Stimulated activated CD4-positive, alpha-beta T cell treated with anti-CD3 and anti-CD28 coated beads, Interleukin-12 subunit alpha, Interleukin-12 subunit beta, amount 100 ng/mL, for 4 hours (primary cell): ENCODE measurements at places on chromosomes 12 and 14.

DNA sequence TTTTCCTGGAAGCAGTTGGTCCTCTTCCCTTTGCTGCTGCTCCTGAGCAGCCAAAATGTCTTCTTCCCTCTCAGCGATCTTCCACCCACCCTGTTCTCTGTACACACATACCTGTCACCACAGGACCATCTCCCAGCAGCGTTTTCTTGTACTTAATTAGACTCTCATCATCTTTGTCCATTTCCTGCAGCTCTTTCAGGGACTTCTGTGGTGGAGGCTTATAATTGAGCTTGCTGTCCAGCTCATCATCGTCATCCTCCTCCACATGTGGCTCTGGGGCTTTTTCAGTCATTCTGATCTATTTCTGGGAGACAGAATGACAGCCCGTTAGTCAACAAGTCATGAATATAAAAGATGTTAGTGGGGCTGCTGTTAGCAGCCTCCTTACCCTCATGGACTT is 11.0 kb downstream of the ARHGDIB start:
- no peak for DNase-seq

- DNase-seq = peak; percentile 85
These were observed at the start of gene ACTR10 for GRCh38 chr14:58199726-58200479. Gene ACTR10, plus strand, starts transcription at chr14:58200149. Its CDS starts 69 bp downstream, at chr14:58200218.

DNA sequence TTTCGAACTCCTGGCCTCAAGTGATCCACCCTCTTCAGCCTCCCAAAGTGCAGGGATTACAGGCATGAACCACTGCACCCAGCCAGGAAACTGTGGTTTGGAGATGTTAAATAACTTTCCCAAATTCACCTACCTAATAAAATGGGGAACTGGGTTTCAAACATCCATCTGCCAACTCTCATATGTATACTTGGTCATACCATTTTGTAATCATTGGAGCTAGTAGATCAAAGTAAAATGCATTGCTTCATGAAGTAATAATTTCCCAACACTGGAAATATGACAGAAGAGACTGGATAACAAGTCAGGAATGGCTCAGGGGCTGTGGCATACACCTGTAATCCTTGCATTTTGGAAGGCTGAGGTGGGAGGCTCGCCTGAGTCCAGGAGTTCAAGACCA is 5.3 kb upstream of the HECTD1 start:
- no peak for DNase-seq

DNA sequence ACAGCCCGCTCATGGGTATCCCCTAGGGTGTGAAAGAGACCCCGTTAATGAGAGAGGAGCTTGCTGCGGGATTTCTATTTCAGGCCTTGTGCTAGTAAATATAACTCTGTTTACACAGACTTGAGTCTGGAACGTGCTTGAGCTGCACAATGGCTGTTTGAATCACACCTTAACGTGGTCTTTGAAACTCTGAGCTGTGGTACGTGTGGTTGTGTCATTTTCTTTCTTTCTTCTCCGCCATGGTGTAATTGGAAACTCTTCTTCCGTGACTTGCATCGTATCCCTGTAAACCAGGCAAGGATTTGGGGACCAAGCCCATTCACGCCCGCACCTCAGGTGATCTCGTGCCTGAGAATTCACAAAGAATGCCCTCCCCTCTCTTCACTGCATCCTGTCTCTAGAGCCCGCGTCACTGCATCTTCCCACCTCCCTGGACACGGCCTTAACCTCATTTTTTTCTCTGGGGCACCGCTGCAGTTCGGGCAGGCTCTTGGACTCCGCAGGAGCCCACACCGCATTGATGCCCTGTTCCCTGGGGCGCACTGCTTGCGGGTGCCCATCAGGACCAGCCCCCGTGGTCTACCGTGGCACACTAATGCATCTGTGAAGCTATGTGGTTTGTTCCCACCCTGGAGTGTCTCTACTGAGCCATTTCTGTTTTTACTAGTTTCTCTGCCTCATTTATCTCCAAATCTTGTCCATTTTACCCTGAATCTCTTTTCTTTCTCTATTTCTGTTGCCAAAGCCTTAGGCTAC is 78.4 kb upstream of the PARP11 start:
- no peak for DNase-seq
